ENCODE measurements at places on chromosomes 2 and 18.

DNA sequence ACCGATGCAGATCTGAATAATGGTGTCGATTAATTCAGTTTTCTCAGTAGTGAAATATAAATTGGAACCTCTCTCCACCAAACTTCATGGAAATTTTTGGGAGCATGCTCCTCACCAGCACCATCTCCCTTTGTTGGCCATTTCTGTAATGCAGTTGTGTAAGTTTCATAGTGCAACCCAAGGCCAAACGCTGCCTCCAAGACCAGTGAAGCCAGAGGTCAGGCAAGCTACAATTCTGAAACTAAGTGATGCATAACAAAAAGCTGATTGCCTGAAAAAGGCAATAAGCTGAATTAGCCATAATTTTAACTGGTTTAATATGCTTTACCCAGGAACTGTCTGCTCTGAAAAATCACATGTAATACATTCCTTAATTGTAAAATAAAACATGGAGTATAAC, 138.3 kb upstream of the TACR1 start:
- no peak for DNase-seq

DNA sequence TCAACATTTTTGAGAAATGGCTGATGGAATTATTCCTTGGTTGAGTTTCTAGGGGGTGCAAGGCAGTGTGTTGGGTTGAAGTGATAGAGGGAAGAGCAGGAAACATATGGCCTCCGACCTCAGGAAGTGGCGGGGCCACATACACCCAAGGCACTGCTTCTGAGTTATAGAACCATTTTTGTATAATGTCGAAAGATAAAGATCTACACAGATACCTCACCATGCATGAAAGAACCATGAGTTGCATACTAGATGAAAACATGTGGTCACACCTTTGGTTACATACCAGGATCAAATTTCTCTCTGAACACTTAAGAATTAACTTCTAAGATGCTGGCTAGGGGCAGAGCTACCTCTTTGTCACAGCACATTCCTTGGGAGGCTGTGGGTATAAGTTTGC, 23.2 kb downstream of the LAMA3 start:
- no peak for DNase-seq

- no peak for DNase-seq
Measured at GRCh38 chr2:71530211-71530610, 76.8 kb downstream of the DYSF start.

- DNase-seq: no peak
Measured at GRCh38 chr2:44441200-44441599, 79.5 kb downstream of the CAMKMT start.

DNA sequence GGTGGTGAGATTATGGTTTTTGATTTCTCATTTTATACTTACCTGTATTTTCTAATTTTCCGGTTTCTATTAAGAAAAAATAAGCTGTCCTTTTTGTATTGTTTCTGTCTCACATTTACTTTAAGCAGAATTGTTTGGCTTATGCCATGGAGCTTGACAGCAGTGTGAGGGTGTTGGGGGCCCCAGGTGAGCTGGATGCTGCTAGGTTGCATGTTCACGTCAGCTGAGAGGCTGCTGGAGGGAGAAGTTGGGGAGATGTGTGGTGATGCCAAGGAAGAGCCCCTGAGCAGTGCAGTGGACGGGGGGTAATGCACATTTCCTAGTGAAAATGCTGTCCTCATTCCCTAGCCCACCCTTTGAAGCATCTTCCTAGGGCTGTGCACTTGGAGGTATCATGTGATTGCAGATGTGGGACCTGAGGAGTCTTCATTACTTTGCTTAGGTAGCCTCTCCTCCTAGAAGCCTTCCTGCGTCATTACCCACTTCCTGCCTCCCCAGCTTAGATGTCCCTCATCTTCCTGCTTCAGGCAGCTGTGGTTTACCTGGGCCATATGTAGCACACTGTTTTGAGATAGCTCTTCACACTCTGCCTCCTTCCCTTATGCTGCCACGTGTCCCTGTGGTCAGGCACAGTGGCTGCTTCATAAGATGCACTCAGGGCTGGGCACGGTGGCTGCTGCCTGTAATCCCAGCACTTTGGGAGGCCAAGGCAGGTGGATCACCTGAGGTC, 16.2 kb downstream of the ATG16L1 start:
- DNase-seq: no peak

DNA sequence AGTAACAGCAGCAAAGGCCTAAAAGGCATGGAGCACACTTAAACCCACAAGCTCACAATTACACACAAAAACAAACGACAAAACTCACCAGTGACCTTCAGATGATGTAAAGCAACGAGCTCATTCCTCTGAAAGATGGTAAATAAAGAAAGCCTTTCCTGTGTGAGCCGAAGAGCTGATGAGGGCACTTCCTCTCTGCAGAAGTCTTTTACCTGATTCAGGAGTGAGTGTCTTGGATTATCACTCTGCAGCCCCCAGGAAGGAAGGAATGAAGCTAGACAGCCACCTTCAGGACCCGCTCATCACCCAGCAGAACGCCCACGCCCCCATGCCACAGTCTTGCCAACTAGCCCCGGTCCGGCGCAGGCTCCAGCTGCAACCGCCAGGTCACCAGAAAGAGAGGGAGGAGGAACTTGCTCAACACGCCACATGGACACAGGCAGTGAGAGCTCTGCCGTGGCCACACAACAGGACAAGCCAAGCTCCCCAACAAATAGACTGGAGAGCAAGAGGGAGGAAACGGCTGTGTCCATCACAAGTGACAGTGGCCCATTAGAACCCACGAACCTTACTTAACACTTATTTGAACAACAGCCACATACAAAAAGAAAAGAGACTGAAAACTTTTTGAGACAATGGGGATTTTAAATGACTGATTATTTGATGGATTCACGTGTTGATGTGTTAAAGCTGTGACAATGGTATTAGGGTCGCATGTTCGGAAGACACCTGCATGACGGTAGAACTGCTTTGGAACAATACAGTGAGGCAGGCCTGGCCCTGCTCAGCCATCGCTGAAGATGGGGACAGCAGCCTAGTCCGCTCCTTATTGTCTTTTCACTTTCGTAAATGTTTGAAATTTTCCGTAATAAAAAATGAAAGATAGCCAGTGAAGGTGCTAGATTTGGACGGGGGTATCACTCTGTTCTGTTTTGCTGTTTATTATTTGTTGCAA, 127.3 kb downstream of the HDAC4 start:
- no peak for DNase-seq

DNA sequence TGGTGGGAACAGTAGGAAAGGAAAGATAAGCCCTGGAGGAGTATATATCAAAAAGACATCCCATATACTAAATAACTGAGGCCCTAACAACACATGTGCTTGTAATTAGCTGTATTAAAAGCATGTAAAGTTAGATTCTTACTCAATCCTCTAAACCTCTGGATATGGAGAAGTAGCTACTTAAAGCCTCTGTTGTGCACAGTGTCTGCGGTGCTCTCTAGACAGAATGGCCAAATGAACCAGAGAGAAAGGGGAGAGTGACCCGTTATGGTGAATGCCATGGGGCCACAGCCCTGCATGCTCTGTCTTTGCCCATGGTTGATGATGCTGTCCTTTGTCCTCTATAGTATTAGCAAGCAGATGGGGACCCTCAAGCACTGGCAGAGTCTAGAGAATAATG, 104.4 kb upstream of the SLC8A1 start:
- DNase-seq: no peak

- no peak for DNase-seq
Measured at GRCh38 chr18:55508651-55509050, 79.3 kb downstream of the TCF4 start.

- no peak for DNase-seq
Measured at GRCh38 chr2:2735041-2735440, 404.0 kb upstream of the MYT1L start.

Measured in HCT116 (cell line).